Chondrocyte (in vitro differentiated cells): ENCODE measurements at places on chromosomes 4 and X.
A peak's percentile ranks its signal among the peaks of the same experiment; 100 is the strongest.

- no peak for DNase-seq
These were observed 4.6 kb upstream of the CLDN24 start for GRCh38 chr4:183326853-183327252.

- no peak for DNase-seq
These were observed 21.0 kb upstream of the BMP15 start for GRCh38 chrX:50889582-50889981.

DNA sequence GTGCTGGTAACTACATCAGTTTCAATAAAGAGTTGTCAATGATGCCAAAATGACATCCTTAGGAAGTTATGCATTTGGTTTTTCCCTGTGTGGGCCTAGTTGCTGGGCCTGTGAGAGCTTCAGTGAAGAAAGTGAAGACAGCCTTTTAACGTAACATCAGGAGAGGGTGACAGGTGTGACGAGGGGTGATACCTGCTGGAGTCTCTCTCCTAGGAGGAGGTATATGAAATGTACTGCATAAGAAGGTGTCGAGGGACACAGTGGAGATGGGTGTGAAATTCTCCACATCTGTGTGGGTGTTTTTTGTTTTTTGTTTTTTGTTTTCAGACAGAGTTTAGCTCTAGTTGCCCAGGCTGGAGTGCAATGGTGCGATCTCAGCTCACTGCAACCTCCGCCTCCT lies 49.2 kb downstream of the EVC start:
- no peak for DNase-seq

- DNase-seq = no peak
These were observed 231.3 kb upstream of the CXXC4 start for GRCh38 chr4:104726002-104726401.

DNA sequence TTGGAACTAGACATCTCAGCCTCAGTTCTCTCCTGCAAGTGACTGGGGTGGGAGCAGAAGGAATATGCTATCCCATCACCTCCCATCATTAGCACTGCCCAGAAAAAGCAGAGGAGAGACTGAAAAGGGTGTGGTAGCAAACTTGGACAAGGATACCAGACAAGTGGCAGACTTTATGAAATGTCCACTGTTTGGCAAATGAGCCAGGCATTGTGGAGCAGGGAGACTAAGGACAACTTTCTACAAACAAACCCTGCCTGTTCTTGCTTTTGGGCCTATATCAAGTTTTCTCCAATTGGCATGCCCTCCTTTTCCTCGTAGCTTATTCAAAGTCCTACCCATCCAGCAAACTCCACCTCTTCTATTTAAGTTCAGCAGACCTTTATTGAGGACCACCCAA lies 41.6 kb downstream of the ZCCHC12 start:
- DNase-seq = no peak

DNA sequence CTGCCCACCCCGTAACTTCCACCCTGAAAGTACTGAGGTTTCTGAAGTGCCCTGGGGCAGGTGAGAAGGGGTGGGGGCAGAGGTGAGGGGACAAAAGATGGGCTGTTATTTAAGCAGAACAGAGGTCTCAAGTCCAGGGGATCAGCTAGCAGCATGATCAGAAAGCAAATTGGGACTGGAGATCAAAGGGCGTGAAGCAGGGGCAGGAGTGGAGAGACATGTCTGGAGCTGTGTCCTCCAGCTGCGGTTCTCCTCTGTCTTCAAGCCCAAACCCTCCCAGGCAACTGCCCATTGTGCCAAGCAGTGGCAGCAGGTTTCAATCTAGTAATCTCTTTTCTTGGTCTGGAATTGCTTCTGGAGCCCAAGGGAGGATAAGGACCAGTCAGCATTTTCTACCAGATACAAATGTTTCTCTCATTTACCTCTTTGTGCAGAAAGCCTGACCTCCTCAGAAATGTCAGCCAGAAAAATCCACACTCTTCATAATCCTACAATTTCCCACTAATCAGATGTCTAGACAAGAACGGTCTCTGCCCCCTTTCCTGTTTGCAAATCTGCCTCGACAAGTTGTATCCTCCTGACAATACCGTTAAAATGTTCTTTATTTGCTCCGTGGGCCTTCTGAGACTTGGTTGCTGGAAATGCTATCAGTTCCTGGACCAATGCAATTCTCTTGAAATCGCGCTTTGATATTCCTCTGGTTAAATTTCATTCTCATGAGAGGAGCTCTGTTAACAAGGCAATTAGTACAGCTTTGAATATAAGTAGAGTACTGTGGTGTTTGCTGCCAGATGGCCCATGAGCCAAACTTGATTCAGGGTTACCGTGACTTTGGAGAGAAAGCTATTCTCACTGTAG lies 23.2 kb upstream of the RASL11B start:
- DNase-seq = no peak

DNA sequence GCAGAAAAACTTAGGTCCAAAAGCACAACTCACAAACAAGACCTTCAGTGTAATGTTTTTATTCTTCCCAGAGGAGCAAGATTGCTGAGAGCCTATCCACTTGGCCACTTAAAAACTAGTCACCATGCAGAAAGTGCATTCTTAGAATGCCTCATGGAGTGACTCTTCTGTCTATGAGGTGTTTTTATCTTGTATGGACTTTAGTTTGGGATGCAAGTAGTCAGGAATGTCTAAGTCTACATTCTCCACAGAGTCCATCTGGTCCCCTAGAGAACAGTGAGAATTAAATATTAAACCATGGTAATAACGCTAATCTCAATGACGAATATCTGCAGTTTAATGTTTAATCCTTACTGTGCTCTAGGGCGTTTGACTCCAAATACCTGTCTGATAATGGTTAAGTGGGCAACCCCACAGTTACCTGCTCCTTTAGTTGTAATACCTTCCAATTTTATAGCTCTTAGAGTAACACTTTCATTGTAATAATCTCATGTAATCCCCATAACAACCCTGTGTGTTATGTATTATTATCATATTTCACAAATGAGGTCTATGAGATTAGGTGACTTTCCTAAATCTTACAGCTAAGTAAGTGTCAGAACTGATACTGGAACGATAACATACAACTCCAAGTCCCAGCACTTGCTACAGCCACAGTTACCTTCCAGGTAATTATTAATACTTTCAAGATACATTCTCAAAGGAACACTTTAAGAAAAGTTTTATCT lies 235.6 kb upstream of the JADE1 start:
- DNase-seq = no peak

- no peak for DNase-seq
These were observed 200.4 kb downstream of the ADGRL3 start for GRCh38 chr4:61400439-61401038.

DNA sequence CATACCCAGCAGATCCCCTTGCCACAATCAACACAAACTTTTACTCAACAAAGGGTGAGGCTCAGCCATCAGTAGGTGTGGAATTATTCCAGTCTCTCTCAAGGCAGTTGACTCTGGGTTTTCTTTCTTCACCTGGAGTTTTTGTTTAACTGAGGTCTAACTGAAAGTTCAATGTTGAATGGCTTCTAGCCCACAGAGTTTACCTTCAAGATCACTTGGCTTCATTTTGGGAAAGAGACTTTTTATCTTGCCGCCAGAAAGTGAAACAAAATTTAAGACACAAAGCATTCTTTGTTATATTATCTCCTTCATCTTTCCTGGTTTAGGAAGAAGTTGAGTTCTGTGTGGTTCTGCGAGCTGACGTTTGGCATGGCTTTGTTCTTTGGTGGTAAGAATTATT lies 83.8 kb upstream of the RASGEF1B start:
- no peak for DNase-seq

DNA sequence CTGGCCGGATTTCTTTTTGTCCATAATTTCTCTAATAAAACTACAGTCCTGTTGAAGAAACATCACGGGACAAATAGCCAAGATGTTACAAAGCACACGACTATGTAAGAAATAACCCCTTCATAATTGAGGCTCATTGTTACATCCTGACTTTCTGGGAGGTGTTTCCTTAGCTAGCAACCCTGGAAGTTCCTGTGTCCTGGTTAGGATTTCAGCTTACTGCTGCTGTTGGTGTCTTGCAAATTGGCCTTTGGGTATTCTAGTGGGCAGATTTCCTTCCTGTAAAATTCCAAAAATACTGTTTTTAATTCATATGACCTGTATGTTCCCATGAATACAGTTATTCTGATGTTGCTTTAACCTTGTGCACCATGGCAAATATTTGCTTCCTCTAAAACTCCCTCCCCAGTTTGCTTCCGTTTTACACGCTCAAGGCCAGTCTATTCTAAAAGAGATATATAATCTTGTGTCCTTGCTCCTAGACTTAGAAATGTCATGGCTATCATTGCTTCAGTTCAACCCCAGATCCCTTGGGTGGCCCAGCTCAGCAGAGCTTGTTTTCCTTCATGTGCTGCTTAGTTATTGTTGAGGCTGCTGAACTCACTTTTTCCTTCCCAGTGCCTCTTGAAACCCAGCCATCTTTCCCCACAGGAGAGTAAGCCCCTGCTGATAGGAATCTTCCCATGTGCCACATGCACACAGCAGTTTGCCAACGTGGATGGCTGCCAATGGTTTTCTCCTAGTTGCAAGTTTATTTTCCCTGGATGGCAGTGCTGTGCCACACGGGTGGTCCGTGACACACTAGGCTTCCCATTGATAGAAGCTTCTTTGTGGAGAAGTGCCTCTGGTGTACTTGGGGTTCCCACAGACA lies 75.8 kb downstream of the TSPAN7 start:
- DNase-seq = no peak

DNA sequence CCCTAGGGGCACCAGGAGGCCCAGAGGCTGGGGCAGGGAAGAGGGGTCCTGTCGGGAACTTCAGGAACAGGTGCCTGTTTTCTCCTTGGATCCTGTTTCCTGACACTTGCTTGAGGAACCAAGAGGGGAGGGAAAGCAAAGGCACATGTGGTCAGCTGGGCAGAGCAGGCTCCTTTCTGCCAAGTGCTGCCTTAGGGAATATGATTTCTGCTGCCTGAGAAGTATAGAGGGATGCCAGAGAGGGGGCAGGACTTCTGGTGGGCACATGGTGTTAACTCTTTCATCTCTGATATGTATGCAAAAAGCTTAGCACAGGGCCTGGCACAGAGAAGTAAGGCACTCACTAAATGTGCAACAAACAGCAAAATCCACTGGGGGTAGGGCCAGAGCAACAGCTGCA lies 51.2 kb upstream of the PJA1 start:
- DNase-seq = no peak

GRCh38 chrX:39910651-39911050 lies 187.1 kb downstream of the BCOR start:
- peak; percentile 65 for DNase-seq

- DNase-seq = no peak
These were observed 418.5 kb upstream of the CPEB2 start for GRCh38 chr4:14583752-14584151.

DNA sequence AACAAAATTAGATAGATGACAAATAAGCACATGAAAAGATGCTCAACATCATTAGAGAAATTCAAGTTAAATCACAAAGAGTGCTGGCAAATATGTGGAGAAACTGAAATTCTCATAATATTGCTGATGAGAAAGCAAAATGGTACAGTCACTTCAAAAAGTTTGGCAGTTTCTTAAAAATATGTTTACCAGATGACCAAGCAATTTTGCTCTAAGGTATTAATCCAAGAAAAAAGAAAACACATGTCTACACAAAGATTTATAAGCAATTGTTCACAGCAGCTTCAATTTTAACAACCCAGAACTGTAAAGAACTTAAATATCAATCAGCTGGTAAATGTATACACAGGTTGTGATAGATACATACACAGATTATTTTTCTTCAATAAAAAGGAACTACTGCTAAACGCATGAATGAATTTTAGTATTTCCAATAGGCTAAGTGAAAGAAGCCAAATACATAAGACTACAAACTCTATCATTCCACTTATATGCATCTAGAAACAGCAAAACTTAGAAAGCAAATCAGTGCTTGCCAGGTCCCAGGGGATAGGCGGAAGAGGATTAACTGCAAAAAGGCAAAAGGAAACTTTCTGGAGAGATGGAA lies 11.7 kb downstream of the OTUD4 start:
- no peak for DNase-seq

DNA sequence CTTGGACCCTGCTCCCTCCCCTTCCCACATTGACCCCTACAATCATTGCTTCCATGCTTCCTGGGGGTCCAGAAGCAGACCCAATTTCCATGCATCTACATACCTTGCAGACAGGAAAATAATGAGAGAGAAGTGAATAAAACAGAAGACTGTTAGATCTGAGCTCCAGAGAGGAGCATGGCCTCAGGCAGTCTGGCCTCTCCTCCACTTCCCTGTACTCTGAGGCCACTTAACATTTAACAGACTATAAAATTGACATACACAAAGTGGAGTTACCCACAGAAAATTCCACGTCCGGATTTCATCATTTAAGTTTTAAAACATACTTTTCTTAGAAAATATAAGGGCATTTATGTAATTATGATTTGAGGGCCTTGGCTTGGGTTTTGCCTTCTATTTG lies 2.1 kb upstream of the PRSS12 start:
- DNase-seq = no peak
